ENCODE measurements at places on chromosomes 1 and 21.

DNA sequence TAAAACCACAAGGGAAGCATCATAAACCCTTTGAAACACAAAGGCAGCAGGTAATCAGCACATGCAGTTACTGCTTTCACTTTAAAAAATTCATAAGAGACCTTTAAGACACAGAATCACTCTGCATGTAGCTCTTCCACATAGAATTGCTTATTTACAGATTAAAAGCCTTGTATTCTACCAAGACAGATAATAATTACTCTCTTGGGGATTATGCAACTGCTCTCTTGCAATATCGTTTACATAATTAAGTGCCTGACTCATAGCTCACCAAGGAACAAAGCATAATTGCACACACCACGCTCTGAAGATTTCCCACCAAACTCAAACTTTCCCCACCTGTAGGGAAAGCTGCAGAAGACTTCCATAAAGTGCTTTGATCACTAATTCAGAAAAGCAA, 87.9 kb downstream of the VAV3 start:
- no peak for DNase-seq

GRCh38 chr1:228969953-228970800, 234.9 kb downstream of the RHOU start:
- DNase-seq: no peak

- DNase-seq: no peak
These were observed 7.4 kb downstream of the SPRR5 start for GRCh38 chr1:152954436-152954835.

GRCh38 chr1:63922848-63923247, 149.0 kb downstream of the ROR1 start:
- no peak for DNase-seq

GRCh38 chr21:33211732-33212131, 18.0 kb upstream of the IFNAR2 start:
- no peak for DNase-seq

- no peak for DNase-seq
These were observed 2.2 kb downstream of the FOXD2 start for GRCh38 chr1:47439819-47440598.

DNA sequence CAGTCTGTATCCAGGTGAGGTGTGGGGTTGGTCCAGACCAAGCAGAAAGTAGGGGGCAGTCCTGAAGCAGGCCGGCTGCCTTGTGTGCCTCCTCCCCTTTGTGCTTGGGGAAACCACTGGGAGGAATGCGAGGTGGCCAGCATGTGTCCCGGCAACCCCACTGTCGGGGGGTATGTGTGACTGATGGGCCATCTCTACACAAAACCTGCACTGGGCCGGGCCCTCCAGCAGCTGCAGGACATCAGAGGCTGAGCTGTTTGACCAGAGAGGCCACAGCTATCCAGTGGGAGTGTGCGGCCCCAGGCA, 33.3 kb downstream of the TMEM51 start:
- no peak for DNase-seq

DNA sequence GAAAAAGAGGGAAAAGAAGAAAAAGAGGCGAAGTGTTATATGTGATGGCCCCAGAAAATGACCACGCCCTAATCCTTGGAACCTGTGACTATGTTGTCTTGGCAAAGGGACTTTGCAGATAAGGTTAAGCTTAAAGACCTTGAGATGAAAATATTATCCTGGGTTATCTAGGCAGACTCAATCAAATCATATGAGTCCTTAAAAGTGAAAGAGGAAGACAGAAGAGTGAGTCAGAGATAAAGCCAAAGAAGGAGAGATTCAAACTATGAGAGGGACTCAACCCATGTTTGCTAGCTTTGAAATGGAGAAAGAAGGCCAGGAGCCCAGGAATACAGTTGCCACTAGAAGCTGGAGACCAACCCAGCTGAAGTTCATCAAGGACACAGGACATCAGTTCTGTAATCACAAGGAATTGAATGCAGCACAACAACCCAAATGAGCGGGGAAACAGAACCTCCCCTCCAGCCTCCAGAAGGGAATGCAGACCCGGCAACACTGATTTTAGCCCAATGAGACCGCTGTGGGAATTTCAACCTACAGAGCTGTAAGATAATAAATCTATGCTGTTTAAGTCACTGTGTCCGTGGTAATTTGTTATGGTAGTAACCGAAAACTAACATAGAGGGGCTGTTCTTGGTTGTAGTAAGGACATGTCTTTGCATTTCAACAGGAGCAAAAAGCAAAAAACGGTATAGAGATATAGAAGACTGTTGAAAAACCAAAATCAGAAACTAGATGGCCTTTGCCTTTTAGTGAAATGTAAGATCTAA, 4.2 kb upstream of the RGS8 start:
- no peak for DNase-seq

DNA sequence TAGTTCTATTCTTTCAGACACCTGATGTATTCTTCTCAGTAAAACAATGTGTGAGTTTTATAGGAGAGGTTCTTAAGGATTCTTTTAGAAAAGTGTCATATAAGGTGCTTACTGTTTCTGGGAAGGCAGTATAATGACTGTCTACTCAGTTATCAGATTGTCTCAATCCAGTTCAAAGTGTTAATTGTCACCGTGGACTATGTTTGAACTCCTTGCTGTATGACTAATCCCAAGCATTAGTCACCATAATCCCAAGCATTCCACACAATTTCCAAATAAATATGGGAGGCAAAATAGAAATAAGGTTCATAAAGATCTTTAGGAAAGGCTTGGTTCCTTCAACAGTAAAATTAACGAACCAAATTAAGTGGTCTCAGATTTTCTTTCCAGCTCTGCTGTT, 342.1 kb upstream of the NR5A2 start:
- no peak for DNase-seq

DNA sequence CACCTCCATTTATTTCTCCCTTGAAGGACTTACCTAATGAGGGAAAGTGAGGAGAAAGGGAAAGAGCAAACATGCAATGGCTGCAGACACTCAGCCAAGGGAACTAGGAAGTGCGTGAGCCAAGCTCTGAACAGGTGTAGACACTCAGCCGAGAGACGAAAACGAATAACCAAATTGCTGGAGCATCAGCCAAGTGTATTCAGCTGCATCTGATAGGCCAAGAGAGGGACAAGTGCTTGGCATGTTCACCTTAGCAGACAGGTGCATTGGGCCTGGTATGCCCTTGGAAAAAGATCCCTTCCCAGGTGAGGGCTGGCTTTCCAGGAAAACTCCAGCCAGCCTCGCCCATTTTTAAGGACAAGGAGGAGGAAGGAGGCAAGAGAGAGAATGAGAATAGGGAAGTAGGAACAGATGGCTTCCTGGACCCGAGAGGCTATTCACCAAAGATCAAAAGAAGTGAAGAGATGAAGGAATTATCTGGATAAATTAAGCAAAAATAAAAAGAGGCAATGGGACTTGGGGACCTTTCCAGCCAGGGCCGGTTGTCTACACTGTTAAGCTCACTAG, 184.7 kb downstream of the TOMM20 start:
- DNase-seq: no peak

DNA sequence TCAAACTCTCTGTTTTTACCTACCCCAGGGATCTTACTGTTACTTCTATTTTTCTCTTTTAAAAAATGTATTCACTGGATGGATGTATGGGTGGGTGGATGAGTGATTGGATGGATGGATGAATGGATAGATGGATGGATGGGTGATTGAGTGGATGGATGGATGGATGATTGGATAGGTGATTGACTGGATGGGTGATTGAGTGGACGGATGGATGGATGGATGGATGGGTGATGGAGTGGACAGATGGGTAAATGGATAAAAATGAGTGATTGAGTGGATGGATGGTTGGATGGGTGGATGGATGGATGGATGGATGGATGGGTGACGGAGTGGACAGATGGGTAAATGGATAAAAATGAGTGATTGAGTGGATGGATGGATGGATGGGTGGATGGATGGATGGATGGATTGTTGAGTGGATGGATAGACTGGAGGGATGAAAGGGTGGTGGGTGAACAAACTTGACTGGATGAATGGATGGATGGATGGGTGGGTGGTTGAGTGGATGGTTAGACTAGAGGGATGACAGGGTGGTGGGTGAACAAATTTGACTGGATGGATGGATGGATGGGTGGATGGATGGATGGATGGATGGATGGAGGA, 118.0 kb upstream of the ZBTB40 start:
- no peak for DNase-seq

GRCh38 chr1:153389401-153389800, 1.5 kb downstream of the S100A8 start:
- DNase-seq: no peak

DNA sequence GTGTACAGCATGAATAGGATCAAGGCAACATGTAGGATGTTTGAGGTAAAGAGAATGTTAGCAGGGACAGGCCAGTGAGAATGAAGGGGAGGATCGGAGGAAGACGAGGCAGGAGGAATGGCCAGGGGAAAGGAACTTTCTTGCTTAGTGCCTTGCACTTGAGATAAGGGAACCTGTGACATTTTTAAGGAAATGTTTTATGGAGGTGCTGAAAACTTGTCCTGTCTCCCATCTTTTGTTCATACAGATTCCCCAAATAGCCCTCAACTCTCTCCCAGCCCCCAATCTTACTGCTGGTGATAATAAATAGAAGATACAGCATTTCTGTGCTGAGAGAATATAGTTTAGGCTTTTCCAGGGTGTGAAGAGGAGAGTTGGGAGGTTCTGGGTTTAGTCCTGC, 13.6 kb downstream of the ATP8B2 start:
- DNase-seq: no peak

GRCh38 chr1:151060007-151060656, at the start of gene MLLT11:
Gene MLLT11, plus strand, starts transcription at chr1:151060397. Its CDS starts 6,828 bp downstream, at chr1:151067225.
- no peak for DNase-seq

- no peak for DNase-seq
These were observed 4.0 kb downstream of the CLCA1 start for GRCh38 chr1:86472767-86473166.

GRCh38 chr1:68051475-68051874, 1.0 kb upstream of the DIRAS3 start:
- DNase-seq: no peak

DNA sequence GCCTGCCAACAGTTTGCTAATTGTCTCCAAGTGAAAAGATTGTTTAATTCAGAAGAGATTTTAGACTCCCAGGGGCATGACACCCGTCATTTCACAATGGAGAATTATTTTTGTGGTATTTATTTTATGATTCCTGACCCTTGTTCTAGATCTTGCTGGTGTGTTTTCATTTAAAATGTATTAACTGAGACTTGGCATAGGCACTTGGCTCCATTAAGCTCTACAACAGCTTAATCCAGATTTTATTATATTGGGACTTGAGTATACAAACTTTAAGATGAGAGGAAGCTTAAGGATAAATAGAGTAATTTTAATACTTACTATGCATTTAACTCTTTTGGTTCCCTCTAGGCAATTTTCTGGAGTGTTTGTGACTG, 101.3 kb upstream of the KCNE2 start:
- no peak for DNase-seq

GRCh38 chr1:46450160-46450517, 39.5 kb upstream of the DMBX1 start:
- DNase-seq: no peak

DNA sequence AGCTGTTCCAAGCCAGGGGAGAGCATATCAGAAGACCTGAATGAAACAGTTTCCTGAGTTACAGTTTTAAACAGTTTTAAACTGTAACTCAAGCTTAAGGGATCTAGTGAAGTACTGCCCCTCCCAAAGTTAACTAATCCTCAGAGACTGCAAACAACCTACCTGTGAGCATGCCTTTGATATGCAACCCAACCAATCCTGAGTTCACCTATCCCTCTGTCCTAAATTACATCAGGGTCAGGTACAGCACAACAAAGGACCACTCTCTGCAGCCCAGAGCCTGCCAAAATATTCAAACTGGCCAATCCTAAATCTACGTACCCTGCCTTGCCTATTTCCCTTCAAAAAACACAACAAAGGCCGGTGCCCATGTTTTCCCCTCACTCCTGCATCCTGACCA, 32.8 kb upstream of the RAVER2 start:
- no peak for DNase-seq

DNA sequence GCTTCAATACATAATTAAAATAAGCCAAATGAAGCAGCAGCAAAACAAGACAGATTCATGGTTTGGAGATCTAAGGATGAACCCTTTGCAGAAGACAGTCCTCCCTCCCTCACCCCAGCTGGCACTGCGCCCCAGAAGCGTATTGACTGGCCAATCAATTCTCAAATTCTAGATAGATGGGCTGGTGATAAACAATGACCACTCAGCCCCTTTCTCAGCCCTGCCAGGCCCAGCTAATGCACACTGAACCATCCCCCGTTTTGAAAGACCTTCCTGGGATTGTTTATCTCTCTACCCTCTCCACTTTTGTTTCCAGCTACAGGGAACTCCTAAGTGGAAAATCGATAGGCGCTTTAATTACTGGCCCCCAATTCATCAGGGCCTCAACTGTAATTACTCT, 29.0 kb downstream of the TNR start:
- DNase-seq: no peak

GRCh38 chr1:21814241-21814918, 2.3 kb downstream of the LDLRAD2 start:
- DNase-seq: no peak

DNA sequence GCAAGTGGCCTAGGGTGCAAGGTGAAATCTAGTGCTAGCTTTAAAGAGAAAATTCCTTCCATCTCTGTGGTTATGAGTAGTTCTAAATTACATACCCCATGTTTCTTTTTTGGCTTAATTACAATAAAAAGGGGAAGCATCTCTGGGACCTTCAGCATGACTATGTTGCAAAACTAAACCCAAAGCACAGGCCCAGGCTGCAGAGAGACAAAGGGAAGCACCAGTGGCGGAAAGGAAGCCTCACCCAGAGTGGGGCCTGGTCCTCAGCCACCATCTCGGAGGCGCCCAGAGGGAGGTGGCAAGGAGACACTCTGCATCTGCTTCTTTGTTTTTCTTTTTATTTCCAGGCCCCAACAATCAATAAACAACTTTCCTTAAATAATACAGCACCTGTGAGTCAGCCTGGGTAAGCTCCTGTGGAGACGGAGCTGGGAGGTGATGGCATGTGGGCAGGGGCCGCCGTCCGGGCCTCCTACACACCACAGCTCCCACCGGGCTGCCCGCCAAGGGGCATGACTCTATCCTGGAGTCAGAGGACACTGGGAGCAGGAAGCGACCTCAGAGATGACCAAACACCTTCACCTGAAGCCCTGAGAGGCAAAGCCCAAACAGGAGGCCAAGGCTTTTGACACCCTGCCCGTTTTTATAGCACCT, 21.7 kb downstream of the ITPKB start:
- DNase-seq: no peak

DNA sequence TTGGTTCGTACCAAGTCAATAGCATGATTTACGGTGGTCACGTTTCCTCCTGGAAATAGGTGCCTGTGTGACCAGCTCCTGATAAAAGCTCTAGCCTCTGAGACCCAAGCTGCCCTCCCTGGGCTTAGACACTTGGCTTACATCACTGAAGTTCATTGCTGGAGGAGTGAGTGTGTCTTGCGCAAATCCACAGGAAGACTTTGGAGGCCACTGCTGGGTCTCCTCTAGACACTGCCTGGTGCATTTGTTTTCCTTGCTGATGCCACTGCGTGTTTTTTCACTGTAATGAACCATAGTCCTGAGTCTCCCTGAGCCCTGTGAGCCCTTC, 230.6 kb downstream of the DSCAM start:
- DNase-seq: no peak

DNA sequence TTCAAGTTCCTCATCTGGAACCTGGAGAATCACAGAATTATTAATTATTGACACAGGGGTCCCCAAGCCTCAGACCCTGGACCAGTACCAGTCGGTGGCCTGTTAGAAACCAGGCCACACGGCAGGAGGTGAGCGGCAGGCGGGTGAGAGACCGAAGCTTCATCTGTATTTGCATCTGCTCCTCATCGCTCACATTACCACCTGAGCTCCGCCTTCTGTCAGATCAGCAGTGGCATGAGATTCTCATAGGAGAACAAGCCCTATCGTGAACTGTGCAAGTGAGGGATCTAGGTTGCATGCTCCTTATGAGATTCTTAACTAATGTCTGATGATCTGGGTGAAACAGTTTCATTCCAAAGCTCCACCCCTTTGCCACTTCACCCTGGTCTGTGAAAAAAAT, 125.9 kb downstream of the C1orf21 start:
- DNase-seq: no peak
